ENCODE measurements at places on chromosomes 4 and X.

GRCh38 chrX:25198253-25198652 lies 182.5 kb upstream of the ARX start:
- DNase-seq, result no peak

DNA sequence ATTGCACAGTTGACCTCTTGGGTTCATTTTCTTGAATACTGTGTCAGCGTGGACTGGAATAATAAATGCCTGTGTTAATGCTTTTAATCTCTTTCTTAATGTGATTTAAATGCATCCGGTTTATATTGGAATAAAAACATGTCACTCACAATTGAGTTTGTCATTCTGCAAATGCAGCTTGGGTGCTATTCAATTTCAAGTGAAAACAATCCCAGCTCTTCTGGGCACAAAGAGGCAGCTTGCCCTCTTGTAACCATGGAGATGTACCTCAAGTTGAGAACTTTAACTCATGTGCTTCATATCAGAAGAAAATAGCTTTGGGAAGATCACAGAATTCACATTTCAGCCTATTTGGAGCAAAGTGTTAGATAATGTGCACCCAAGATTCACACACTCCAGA lies 355.7 kb upstream of the GNPDA2 start:
- no peak for DNase-seq

- DNase-seq, result no peak
These were observed at the start of gene RNF128 for GRCh38 chrX:106726485-106727437. TSS of gene RNF128 (plus strand) at chrX:106726701. CDS start at chrX:106726914, 213 bp downstream.

GRCh38 chr4:15144967-15145295 lies 142.7 kb downstream of the CPEB2 start:
- no peak for DNase-seq

GRCh38 chr4:38413524-38414341 lies 250.3 kb upstream of the KLF3 start:
- no peak for DNase-seq

GRCh38 chr4:2900741-2901140 lies 57.1 kb downstream of the ADD1 start:
- DNase-seq, result no peak

DNA sequence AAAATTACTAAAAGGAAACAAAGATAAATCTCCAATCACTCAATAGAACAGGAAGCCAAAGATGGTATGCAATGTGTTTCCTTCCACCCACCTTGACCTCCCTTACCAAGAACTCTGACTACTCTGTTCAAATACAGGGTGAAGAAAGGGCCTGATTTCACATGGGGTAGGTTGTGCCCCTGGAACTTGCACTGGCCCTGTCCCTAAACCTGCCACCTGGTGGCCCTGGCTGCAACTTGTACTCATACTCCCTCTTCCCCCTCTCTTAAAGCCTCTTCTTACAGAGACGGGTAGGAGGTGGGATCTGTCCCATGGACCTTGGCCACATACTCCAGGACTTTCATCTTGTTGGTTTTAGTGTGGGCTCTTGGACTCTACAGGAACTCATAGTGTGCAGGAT lies 17.3 kb upstream of the TMEM185A start:
- no peak for DNase-seq

DNA sequence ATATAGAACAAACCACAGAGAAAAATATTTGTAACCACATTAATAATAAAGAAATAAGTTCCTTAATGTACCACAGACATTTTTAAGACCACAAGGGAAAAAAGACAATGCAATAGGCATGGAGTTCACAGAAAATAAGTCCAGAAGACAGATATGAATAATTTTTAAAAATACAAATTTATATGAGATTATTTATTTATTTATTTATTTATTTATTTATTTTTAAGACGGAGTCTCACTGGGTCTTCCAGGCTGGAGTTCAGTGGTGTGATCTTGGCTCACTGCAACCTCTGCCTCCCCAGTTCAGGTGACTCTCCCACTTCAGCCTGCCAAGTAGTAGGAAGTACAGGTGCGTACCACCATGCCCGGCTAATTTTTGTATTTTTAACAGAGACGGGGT lies 53.7 kb downstream of the THAP9 start:
- DNase-seq, result no peak
